Psoas muscle (tissue), 8 donors: ENCODE measurements at places on chromosomes 11 and 22.

- peaks cover 24% of the 10 kb centered on the region for H3K4me1 ChIP-seq
- H3K27ac ChIP-seq: peak overlapping the region; percentile 4
- no peaks in the 10 kb centered on the region for H3K36me3 ChIP-seq
- no peak overlapping the region for H3K4me3 ChIP-seq
- no peaks in the 10 kb centered on the region for H3K27me3 ChIP-seq
These were observed 20.3 kb upstream of the MICAL2 start for GRCh38 chr11:12090061-12090591.

DNA sequence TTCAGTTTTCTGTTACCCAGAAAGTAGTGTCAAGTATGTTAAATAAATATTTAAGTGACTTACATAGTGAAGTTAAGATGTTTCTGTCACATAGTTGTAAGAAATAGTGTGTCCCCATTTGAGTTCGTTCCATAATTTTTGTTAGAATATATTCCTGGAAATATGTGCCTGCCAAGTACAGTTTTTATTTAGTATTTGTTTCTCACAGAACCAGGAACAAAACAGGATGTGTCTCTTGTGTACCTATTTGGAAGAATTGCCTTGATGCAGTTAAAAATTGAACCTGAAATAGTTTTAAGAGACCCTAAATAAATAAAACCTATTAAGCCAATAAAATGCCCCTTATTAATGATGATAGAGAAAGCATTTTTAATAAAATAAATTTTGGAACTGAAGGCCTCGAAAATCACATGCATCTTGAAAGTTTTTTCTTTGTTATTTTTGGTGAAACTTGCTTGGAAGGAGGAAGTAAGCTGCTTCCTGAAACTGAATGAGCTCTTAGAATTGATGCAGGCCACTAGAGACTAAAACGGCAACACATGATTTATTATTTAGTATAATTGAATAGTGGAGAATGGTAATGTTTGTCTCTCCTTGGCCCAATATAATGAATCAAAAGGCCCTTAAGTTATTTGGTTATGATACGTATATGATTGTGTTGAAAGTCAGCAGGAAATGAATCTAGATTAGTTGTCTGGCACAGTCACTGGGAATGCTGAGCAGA is 55.9 kb downstream of the SWAP70 start:
- H3K27me3 ChIP-seq: no peaks in the 10 kb centered on the region
- no peak for DNase-seq
- H3K4me1 ChIP-seq: no peaks in the 10 kb centered on the region
- H3K36me3 ChIP-seq: peaks cover 5% of the 10 kb centered on the region
- H3K4me3 ChIP-seq: no peak overlapping the region

GRCh38 chr11:57379732-57380131 is 1.2 kb downstream of the PRG3 start:
- H3K4me3 ChIP-seq: no peak overlapping the region
- H3K27ac ChIP-seq: no peak overlapping the region
- no peaks in the 10 kb centered on the region for H3K36me3 ChIP-seq
- no peak for DNase-seq
- H3K4me1 ChIP-seq: no peaks in the 10 kb centered on the region
- peaks cover 5% of the 10 kb centered on the region for H3K27me3 ChIP-seq

- H3K36me3 ChIP-seq: no peaks in the 10 kb centered on the region
- no peak overlapping the region for H3K4me3 ChIP-seq
- H3K27ac ChIP-seq: no peak overlapping the region
- DNase-seq: no peak
These were observed 20.4 kb downstream of the CSF2RB start for GRCh38 chr22:36933629-36934417.

GRCh38 chr11:124346311-124346955 is 26.4 kb upstream of the OR8D2 start:
- H3K4me1 ChIP-seq: no peaks in the 10 kb centered on the region
- H3K27ac ChIP-seq: no peak overlapping the region
- no peaks in the 10 kb centered on the region for H3K36me3 ChIP-seq
- H3K27me3 ChIP-seq: no peaks in the 10 kb centered on the region
- no peak overlapping the region for H3K4me3 ChIP-seq

- H3K27me3 ChIP-seq: no peaks in the 10 kb centered on the region
- DNase-seq: no peak
- H3K27ac ChIP-seq: peak overlapping the region; percentile 88
- peaks cover 49% of the 10 kb centered on the region for H3K4me1 ChIP-seq
- peaks cover under 1% of the 10 kb centered on the region for H3K36me3 ChIP-seq
These were observed 974 bp downstream of the DGCR8 start for GRCh38 chr22:20080776-20081654.

DNA sequence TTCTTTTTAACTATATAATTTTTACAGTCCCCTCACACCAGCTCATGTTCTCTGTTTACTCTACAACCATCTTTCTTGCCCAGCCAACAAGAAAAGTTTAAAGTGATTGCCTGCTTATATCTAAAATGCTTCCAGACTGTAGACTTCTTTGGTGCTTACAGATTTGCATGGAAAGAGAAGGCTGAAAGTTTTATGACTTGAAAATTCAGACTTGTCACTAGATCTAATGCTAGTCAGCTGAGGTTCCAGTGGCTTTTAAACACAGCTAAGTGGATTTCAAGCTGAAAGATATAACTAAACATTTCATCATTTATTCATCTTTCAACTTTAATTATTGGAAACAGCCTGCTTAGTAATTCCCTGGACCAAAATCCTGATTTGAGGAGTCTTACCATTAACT is 178.4 kb downstream of the NAV2 start:
- H3K4me3 ChIP-seq: no peak overlapping the region
- H3K4me1 ChIP-seq: peaks cover 10% of the 10 kb centered on the region
- no peak for DNase-seq
- H3K36me3 ChIP-seq: no peaks in the 10 kb centered on the region
- no peaks in the 10 kb centered on the region for H3K27me3 ChIP-seq

GRCh38 chr11:103552086-103552485 is 442.9 kb downstream of the DYNC2H1 start:
- H3K27ac ChIP-seq: no peak overlapping the region
- no peak for DNase-seq
- H3K27me3 ChIP-seq: no peaks in the 10 kb centered on the region
- no peak overlapping the region for H3K4me3 ChIP-seq
- H3K36me3 ChIP-seq: no peaks in the 10 kb centered on the region

DNA sequence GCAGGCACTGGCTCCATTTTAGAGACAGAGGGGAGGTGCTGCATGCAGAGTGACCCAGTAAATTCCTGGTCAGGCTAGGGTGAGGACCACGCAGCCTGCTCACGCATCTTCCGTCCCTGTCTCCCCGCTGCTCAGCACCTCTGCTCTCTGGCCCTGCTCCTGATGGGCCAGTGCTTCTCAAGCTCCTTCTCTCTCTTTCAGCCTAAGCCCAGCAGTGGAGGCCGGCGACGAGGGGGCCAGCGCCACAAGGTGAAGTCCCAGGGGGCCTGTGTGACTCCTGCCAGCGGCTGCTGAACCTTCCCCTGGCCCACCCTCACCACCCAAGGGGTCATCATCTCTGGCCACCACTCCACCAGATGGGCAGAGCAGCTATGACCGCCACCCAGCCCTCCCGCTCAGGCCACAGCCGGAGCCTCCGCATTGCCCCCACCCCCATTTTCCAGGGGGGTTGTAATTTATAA is 24.7 kb downstream of the GTPBP1 start:
- no peaks in the 10 kb centered on the region for H3K27me3 ChIP-seq
- H3K36me3 ChIP-seq: peaks cover 6% of the 10 kb centered on the region
- no peak overlapping the region for H3K4me3 ChIP-seq
- no peak for DNase-seq
- no peak overlapping the region for H3K27ac ChIP-seq

DNA sequence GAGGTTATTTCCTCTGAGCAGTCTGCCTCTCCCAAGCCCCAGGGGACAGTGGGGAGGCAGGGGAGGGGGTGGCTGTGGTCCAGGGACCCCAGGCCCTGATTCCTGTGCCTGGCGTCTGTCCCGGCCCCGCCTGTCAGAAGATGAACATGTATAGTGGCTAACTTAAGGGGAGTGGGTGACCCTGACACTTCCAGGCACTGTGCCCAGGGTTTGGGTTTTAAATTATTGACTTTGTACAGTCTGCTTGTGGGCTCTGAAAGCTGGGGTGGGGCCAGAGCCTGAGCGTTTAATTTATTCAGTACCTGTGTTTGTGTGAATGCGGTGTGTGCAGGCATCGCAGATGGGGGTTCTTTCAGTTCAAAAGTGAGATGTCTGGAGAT is 3.1 kb downstream of the PIM3 start:
- DNase-seq: peak; percentile 56
- peaks cover 63% of the 10 kb centered on the region for H3K4me1 ChIP-seq
- peaks cover 23% of the 10 kb centered on the region for H3K36me3 ChIP-seq
- peak overlapping the region; percentile 86 for H3K4me3 ChIP-seq
- H3K27me3 ChIP-seq: no peaks in the 10 kb centered on the region

GRCh38 chr11:115695677-115696364 is 191.6 kb upstream of the CADM1 start:
- DNase-seq: no peak
- peaks cover 4% of the 10 kb centered on the region for H3K4me1 ChIP-seq
- H3K36me3 ChIP-seq: no peaks in the 10 kb centered on the region
- no peaks in the 10 kb centered on the region for H3K27me3 ChIP-seq
- H3K4me3 ChIP-seq: no peak overlapping the region

DNA sequence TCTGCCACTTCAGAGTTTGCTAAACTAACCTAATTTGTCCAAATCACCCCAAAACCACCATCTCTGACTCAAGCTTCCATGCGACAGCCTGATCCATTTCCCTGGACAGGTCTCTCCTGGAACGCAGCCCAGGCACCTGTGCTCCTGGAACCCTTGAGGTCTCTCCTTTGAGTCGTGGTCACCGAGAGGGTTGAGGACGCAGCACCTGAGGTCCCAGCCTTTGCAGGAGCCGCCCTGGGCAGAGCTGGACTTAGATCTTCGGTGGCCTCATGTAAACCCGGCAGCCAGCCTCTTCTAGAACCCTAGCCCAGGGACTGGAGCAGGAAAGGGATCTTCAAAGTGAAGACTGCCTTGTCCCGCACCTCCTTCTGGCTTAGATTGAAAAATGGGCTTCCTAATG is 37.6 kb downstream of the ASRGL1 start:
- H3K27me3 ChIP-seq: no peaks in the 10 kb centered on the region
- DNase-seq: no peak
- H3K27ac ChIP-seq: no peak overlapping the region
- no peaks in the 10 kb centered on the region for H3K4me1 ChIP-seq
- no peaks in the 10 kb centered on the region for H3K36me3 ChIP-seq

DNA sequence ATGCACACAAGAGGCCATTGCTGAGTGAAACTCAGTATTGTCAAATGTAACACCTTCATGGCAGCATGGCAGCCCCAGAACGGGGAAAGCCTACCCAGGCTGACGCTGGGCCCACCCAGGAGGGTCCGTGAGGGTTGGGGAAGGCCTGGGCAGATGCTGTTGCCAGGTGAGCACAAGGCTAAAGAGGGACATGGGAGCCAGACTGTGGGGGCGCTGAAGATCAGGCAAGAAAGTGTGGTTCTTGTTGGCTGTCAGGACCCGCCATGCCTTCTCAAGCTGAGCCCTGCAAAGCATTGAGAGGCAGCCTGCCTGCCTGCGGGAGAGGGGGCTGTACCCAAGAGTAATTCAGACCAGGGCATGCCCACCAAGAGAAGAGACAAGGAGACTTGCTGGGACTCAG is 85.0 kb upstream of the PITPNB start:
- no peak overlapping the region for H3K4me3 ChIP-seq
- H3K27me3 ChIP-seq: no peaks in the 10 kb centered on the region
- peaks cover 14% of the 10 kb centered on the region for H3K36me3 ChIP-seq
- no peak overlapping the region for H3K27ac ChIP-seq

GRCh38 chr11:97364047-97364446 is 974.2 kb downstream of the JRKL start:
- H3K27me3 ChIP-seq: no peaks in the 10 kb centered on the region
- H3K27ac ChIP-seq: no peak overlapping the region
- no peaks in the 10 kb centered on the region for H3K4me1 ChIP-seq
- no peak for DNase-seq
- H3K4me3 ChIP-seq: no peak overlapping the region
- no peaks in the 10 kb centered on the region for H3K36me3 ChIP-seq

- no peak overlapping the region for H3K4me3 ChIP-seq
- peak; percentile 84 for DNase-seq
- H3K4me1 ChIP-seq: no peaks in the 10 kb centered on the region
- H3K27ac ChIP-seq: no peak overlapping the region
These were observed 8.2 kb downstream of the CREB3L1 start for GRCh38 chr11:46285594-46286033.

DNA sequence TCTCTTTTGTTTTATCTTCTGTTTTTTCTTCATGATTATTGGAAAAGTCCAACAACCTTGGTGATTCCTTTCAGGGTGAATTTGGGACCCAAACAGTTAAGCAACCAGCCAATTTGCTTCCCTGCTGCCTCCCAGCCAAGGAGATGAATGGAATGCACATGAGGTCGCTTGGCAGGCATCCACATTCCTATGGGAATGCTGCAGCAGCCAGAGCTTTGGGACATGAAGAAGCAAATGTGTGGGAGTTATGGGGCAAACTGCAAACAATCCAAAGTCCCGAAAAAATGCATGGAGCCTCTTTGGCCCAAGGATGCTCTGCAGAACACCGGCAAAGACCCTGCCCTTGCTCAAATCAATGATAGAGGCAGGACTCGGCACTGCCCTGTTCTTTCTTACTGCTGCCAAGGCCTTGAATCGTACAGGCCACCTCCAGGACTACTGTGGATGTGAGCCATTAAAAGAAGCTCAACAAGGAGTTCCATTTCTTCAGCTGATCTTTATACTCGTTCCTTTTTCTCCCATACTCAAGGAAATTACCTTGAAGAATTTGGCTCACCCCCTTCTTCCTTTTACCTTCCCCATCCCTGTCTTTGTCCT is 117.3 kb upstream of the TEAD1 start:
- H3K4me1 ChIP-seq: peaks cover 11% of the 10 kb centered on the region
- DNase-seq: peak; percentile 71
- H3K27ac ChIP-seq: no peak overlapping the region
- no peak overlapping the region for H3K4me3 ChIP-seq
- H3K27me3 ChIP-seq: no peaks in the 10 kb centered on the region

DNA sequence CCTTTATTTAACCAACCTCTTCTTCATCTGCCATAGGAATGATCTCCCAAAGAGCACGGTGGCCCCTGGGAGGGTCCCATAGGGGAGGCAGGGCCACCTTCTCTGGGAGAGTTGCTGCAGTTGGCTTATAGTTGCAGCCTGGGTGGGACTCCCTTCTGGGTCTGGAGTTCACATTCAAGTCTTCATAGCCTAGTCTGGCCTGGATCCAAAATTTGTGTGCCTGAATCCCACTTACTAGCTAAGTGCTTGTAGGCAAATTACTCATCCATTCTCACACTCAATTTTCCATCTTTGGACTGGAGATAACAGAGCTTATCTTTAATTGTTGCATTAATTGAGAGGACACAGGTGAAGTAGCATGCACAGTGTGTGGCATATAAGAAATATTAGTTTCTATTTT is 163.6 kb downstream of the GRIK4 start:
- no peaks in the 10 kb centered on the region for H3K36me3 ChIP-seq
- no peak overlapping the region for H3K4me3 ChIP-seq
- DNase-seq: no peak
- no peaks in the 10 kb centered on the region for H3K27me3 ChIP-seq
- no peaks in the 10 kb centered on the region for H3K4me1 ChIP-seq
